Large intestine (tissue), 12 donors: ENCODE measurements at places on chromosomes 5 and 9. TPM values are rescaled to one million over a fixed set of nuclear protein-coding genes. Genes with fewer than 3 reads are reported as not detected.

DNA sequence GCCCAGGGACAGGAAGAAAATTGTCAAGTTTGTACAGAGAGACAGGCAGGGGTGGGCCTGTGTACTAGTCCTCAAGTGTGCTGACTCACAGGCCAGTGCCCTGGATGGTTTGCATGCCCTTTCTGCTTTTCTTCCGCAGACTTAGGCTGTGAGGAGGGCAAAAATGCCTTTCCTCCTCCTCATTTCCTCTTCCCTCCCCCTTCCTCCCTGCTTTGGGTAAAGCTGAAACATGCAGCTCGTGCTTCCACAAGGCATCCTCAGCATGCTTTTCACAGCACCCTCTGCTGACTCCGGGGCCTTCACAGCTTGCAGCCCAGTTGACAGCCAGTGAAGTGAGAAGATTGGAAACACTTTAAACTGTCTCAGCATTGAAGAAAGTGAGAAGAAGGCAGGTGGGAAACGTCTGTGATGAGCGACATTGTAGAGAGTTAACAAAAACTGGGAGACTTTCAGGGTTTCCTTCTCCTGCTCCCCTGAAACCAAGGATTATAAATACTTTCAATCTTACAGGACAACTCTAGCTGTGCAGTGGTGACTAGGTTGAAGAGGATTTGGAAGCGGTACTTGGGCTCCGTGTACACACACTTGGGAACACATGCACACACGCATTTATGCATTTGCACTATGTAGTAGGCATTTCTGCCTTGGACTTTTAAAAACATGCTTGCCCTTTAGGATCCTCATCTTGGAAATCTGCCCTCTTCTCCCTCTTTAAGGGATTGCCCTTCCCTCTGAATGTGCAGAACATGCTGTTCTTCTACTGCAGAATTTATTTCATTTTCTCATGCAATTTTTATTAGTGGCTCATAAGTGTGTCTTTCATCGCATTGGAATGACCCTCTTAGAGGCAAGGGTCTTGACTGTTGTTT lies 138.8 kb downstream of the GRIA1 start:
- H3K4me1 ChIP-seq: no peaks in the 10 kb centered on the region
- H3K4me3 ChIP-seq: no peak overlapping the region
- H3K27ac ChIP-seq: no peak overlapping the region
- H3K36me3 ChIP-seq: no peaks in the 10 kb centered on the region
- no peaks in the 10 kb centered on the region for H3K27me3 ChIP-seq

GRCh38 chr9:98251551-98251950 lies 3.9 kb downstream of the TBC1D2 start:
- DNase-seq: no peak
- H3K27me3 ChIP-seq: no peaks in the 10 kb centered on the region
- H3K36me3 ChIP-seq: peaks cover 23% of the 10 kb centered on the region
- no peak overlapping the region for H3K4me3 ChIP-seq

DNA sequence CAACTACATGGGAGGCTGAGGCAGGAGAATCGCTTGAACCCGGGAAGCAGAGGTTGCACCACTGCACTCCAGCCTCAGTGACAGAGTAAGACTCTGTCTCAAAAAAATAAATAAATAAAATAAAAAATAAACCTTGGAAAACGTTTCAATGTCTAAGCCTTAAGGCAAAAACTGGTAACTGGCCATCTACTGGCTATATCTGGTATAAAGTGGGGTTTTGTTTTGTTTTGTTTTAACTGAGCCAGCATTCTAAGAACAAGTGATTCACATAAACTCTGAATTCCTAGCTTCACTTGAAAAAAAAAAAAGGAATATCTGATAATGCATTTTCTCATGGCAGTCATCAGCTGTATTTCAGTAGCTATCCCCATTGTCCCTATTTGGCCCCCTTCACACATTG lies 126.1 kb upstream of the EFNA5 start:
- H3K27ac ChIP-seq: no peak overlapping the region
- H3K4me1 ChIP-seq: no peaks in the 10 kb centered on the region
- no peaks in the 10 kb centered on the region for H3K36me3 ChIP-seq
- no peak for DNase-seq
- H3K4me3 ChIP-seq: no peak overlapping the region

The NDST1 gene
- polyA plus RNA-seq: 45.4 TPM

The PCDHB2 gene
- 1.7 TPM for polyA plus RNA-seq

GRCh38 chr5:119290161-119290569 lies 65.7 kb upstream of the TNFAIP8 start:
- no peaks in the 10 kb centered on the region for H3K27me3 ChIP-seq
- peaks cover 2% of the 10 kb centered on the region for H3K4me1 ChIP-seq
- H3K36me3 ChIP-seq: no peaks in the 10 kb centered on the region
- DNase-seq: no peak

The HAVCR1 gene
- 0.48 TPM for polyA plus RNA-seq

The IRX1 gene
- polyA plus RNA-seq: 0.03 TPM

- no peak for DNase-seq
- peaks cover 20% of the 10 kb centered on the region for H3K4me1 ChIP-seq
- H3K27ac ChIP-seq: no peak overlapping the region
- no peak overlapping the region for H3K4me3 ChIP-seq
- no peaks in the 10 kb centered on the region for H3K36me3 ChIP-seq
Measured at GRCh38 chr5:56845277-56845676, 29.9 kb downstream of the MAP3K1 start.

DNA sequence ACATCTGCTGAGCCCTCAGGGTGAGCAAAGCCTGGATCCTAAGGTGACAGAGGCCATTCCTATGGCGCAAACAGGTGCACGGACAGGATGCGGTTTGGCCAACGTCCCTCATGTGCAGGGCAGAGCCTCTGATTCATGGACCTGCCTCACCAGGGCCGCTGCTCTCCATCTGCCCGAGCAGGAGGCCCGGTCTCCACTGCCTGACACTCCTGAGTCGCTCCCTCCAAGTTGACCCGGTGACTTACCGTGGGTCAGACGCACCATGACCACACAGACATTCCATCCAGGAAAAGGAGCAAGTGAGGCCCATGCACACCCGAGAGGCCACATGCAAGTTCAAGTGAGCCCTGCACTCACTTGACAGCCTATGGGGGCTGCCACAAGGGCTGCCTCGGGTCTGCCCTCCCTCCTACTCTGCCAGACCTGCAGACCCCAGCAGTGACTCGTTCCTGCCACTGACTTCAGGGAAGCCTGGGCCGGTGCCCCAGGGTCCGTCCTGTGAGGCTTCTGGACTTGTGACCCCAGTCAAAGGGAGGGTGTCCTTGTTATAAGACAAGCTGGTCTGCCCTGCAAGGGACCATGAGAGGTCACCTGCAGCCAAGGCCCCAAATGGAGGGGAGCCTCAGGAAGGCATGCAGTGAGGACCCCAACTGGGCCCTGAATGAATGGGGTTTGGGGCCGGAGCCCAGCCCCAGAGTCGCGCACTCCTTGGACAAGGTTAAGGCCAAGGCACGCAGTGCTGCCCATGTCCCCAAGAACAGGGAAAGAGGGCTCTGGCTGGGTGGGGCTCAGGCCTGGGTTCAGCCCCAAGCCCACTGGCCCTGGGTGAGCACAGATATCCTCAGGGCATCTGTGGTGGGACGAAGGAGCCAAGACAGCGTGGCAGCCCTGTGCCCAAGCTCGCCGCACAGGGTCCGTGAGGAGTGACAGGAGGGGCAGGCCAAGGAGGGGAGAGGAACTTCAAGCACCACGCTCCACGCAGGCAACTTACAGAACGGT lies 10.1 kb downstream of the BRD3OS start:
- no peak for DNase-seq
- H3K4me1 ChIP-seq: no peaks in the 10 kb centered on the region
- peaks cover 79% of the 10 kb centered on the region for H3K36me3 ChIP-seq
- H3K27me3 ChIP-seq: no peaks in the 10 kb centered on the region
- no peak overlapping the region for H3K27ac ChIP-seq
